ENCODE measurements at places on chromosomes 12 and 14. TPM values are rescaled to one million over a fixed set of nuclear protein-coding genes. Genes with fewer than 3 reads are reported as not detected.
A peak's percentile ranks its signal among the peaks of the same experiment; 100 is the strongest.

- no peak for DNase-seq
These were observed 32.1 kb upstream of the PPM1H start for GRCh38 chr12:62966990-62967506.

The LRRC23 gene
- 11.6 TPM for total RNA-seq

DNA sequence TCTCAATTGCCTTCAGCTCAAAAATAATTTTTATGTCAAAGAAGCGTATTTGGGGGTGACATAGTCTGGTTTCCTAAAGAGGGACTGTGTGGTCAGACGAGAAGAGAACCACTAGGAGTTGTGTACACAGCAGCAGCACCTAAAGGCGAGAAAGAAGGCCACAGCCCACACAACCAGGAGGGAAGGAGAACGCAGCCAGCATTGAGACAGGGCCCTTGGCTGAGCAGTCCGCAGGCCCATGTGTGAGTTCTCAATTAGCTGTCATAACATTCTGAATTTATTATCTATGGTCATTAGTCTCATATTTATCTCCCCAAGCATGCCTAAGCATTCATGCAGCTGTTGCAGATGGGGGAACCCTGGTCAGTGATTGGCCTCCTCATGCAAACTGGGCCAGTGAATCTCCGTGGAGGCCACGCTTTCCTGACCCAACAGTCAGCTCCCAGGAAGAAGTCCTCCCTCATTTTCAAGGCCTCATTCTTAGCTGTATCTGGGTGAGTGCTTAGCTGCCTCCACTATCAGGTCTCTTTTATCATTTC is 81.2 kb upstream of the ATF7IP start:
- peak; percentile 34 for DNase-seq

DNA sequence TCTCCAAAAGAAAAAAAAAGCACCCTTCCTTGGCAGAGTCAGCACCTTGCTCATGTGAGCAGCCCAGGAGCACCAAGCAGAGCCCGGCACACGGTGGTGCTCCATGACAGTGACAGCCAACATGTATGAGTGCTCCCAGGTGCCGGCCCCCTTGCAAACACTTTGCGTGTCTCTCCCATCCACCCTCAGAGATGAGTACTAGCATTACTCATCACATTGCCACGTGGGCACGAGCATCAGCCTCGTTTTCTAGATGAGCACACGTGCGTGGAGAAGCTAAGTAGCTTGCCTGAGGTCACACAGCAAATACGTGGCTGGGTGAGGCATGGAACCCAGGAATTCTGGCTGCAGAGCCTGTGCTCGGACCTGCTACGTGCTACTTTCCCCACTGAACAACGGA is 177.9 kb upstream of the PRMT8 start:
- DNase-seq = no peak

The ULK1 gene
- 57.4 TPM for total RNA-seq

The WDR89 gene
- total RNA-seq = 6.3 TPM

DNA sequence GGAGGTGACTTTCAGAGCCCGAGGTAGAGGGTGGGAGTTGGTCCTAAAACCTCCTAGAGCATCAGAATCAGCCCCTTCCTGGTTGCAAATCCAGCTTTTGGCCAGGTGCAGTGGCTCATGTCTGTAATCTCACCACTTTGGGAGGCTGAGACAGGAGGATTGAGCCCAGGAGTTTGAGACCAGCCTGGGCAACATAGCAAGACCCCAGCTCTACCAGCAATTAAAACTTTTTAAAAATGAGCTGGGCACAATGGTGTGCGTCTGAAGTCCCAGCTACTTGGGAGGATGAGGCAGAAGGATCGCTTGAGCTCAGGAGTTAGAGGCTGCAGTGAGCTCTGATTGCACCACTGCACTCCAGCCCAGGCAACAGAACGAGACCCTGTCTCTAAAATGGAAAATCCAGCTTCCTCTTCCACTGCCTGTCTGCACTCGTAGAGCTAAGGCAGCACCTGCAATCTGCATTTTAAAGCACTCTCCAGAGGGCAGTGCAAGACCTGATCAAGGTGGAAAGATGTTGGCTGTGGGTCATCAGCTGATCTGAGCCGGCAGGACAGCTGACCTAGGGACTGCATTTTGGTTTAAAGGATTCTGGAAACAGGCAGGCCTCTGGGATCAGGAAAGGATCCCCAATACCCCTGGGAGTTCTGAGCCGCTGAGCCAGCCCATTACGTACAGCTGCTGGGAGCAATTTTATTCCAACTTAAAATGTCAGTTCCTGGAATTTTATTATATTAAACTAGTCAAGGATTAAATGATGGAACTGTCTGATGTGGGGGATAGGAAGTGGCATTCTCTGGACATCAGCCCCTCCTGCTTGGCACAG is 1.8 kb upstream of the TESC start:
- no peak for DNase-seq

GRCh38 chr12:11015775-11016430 is 6.5 kb downstream of the TAS2R19 start:
- DNase-seq = no peak

DNA sequence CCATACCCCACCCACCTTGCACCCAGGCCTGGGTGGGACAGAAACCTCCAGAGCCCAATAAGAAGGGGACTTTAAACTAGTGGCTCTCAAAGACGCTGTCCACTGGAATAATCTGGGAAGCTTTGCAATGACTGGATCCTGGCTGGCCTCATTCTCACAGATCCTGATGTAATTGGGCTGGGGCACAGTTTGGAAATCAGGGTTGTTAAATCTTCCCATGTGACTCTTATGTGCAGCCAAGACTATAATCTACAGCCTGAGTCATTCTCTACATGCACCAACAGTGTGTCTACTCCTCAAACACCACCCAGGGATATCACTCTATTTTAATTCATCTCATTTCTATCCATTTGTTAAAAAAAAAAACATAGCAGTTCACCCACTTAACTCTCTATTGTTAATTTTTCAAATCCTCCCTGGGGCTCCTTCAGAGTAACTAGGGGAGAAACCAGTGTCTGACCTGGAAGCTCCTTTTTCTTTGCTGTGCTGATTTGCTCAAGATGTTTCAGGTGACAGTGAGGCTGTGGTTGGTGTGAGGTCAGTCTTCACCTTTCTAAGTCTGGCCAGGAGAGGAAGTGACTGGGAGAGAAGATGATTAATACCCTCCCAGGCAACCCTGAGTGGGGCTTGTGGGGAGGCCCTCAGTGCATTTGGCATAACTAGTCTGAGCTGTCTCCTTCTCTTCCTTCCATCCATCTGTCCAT is 211.6 kb upstream of the SFSWAP start:
- no peak for DNase-seq

The ZFP36L1 gene
- total RNA-seq = 48.0 TPM

The SIX6 gene
- not detected for total RNA-seq

DNA sequence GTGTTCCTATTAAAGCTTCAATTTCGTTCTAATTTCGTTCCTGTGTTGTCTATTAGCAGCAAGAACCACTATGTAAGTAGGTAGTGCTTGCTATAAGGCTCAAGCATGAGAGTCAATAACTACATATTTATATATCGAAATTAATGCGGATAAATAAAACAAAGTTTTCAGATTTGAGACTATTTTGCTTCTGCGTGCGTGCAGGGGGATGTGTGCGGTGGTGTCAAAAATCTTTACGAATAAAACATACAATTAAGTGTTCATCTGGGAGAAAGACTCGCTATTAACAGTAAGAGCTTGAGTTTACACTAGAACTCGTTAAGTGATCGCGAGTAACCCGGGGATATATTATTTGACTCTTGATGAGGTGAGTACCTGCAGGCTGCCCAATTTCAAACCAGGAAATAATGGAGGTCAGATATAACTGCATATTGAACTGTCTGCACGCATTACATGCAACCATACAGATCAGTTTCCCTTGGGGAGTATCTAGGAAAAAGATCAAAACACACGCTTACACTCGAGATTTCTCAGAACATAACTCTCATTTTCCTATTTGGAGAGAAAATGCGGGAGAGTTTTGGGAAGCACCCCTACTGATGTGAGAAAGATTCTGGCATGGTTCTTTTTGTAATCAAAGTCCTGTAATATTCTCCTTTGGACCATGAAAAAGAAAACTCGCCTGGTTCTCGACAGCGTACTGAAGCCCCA is 813 bp downstream of the TWF1 start:
- no peak for DNase-seq

DNA sequence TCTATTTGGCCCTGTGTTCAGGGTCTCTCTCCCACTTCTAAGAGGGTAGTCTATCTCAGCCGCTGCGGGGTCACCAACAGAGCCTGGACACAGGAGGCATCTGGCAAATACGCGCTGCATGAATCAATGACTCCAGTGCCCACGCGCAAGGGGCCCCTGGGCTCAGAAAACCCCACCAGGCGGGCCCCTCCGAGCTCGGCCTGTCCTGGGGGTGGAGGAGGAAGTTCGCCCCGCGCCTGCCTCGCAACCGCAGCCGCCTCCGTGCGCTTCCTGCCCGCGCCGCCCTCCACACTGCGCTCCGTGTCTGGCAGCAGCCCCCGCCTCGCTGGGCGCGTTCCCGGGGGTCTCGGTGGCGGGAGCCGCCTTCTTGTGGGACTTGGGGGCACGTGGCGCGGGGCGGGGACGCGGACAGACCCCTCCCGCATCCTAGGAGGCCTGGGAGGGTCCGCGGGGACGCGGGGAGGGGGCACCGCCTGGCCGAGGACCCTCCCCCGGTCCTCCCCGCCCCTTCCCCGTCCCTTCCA is 811 bp upstream of the FBRSL1 start:
- peak; percentile 41 for DNase-seq

The MYRFL gene
- 0.14 TPM for total RNA-seq

The OR6C2 gene
- total RNA-seq = not detected

The LDHB gene
- 2,441 TPM for total RNA-seq

DNA sequence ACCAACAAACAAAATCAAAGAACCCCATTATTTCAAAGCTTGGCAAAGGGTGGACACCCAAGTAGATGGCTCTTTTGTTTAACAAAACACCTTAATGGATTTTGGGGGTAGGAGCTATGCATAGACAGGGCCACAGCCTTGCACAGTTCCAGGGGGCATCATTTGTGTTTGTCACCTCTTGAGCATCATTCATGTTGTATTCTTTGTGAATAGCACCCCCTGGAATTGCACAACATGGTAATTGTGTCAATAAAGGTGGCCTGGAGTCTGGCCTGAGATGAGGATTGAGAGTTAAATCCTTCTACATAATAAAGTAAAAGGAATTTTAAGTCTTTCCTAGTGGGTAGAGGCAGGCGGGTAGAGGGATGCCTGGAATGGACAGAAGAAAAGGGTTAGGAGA is 3.3 kb upstream of the FRS2 start:
- DNase-seq = no peak

GRCh38 chr12:104971306-104971705 is 13.2 kb upstream of the SLC41A2 start:
- no peak for DNase-seq

GRCh38 chr12:88643685-88644084 is 63.4 kb upstream of the KITLG start:
- DNase-seq = no peak

DNA sequence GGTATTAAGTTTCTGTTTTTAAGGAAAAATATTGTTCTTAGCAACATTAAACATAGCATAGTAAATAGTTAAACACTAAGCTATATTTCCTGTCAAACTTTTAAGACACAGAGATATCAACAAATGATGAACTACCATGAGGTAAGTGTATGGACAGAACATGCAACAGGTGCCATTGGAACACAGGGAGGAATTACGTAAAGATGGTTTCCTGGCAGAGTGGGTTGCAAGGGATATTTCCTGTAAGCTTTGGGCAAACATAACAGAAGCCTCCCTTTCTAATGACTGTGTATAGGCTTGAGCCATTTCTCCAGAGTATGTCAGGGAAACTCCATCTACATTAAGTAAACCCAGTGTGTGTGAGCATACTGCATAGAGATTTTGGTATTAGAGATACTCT is 31.7 kb upstream of the HELB start:
- no peak for DNase-seq

DNA sequence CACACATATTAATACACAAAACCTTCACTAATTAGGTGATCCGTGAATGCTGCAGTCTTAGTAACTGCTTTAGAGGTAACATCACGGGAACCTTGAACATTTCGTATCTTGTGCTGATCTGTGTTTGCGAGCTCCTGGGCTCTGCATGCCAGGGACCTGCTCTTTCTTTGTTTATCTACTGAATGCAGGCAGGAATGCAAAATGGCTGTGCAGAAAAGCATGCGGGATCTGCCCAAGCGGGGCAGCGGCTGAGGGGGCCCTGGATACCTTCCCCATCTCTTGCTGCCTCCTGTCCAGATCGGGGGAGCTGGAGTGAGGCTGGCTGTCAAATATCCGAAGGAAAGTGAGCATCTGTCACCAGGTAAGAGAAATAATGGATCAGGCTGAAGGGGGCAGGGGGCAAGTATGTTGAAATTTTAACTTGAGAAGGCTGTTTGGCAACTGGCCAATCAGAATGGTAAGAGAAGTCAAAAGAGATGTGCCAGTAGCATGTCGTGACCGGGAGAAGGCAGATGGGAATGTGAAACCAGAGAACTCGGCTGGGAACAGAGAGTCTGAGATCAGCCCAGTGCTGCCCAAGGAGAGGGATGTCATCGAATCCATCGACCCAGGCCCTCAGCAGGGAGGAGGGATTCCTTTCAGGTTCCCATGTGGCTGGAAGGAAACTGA is 191.4 kb downstream of the TTC7B start:
- no peak for DNase-seq

The HOXC12 gene
- not detected for total RNA-seq

The SLC10A1 gene
- total RNA-seq = not detected

DNA sequence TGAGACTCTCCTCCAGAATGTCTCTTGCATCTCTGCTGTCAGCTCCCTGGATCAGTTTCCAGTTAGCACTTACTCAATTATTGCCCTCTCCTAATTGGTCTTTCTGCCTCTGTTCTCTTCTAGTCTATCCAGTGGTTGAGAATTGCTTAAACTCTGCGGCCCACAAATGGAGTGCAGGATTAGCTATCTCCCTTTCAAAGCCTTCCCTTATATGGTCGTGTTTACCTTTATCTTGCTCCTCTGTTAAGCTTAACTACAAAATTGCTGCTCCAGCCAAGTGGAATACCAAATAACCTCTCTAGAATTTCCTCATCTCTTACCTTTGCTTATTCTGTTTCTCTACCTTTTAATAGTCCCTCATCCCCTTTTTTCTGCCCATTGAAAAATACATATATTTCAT is 132.7 kb downstream of the NRXN3 start:
- DNase-seq = no peak

The CCDC92 gene
- 57.2 TPM for total RNA-seq

The KIF21A gene
- total RNA-seq = 49.8 TPM

The SPTLC2 gene
- total RNA-seq = 11.5 TPM

GRCh38 chr14:91267965-91268437 is 23.5 kb upstream of the GPR68 start:
- no peak for DNase-seq

DNA sequence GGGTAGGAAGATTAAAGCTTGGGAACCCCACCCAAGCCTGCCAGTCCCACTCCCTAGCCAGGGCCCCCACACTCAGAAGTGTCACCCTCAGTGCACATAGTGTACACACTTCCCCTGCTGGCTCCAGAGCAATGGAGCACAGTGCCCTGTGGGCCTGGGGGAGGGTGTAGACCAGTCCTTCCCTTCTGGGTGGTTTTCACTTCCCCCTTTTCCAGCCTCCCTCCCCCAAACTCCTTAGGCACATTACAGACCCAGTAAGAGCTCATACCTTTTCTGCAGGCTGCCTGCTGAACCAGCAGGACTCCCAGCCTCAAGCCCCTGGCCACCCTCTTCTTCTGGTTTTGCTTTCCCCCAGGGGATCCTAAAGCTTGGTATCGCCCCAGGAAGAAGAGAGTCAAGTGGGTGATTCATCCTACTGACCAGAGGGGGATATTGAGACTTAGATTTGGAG is at the start of gene ZNF385A:
TSS of gene ZNF385A (minus strand) at position 143 of the 451 bp plus-strand sequence. CDS start 219 bp downstream, outside the sequence.
- peak; percentile 33 for DNase-seq

GRCh38 chr14:74505831-74506230 is 12.3 kb downstream of the ISCA2 start:
- DNase-seq = no peak

GRCh38 chr14:76759589-76759988 is 1.7 kb upstream of the VASH1 start:
- DNase-seq = no peak

Data from left ventricle myocardium inferior (tissue), 1 donor.